ENCODE measurements at places on chromosomes 5 and 9.

DNA sequence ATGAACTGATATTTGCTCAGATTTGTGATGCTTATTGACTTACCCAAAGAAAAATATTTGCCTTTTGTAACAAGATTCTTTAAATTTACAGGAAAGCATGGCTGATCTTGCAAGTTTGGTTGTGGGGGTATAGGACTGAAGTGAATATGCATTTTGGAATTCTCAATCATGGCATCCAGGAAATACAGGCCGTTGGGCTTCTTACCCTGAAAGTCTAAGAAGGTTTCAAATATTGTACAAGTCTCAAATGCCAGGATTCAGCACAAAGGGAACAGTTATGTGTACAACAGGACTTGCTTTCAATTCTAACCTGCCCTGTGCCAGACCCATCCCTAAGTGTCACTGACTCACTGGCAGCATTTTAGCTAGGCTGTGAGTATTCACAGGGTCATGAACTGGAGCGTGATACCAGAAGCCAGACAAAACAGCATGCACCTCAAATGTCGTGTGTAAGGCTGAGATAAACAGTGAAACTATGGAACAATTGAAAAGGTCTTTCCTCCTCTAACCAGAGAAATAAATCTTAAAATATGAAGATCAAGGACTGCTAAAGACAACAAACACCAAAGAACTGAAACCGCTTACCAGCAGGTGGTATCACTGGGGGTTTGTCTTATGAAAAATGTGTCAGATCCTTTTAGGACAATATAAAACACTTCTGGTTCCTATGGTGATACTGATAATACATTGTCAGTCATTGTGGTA is 168.6 kb upstream of the RGMB start:
- DNase-seq: peak; percentile 65

- no peak for DNase-seq
Measured at GRCh38 chr9:75739884-75740611, 150.4 kb upstream of the PCSK5 start.

DNA sequence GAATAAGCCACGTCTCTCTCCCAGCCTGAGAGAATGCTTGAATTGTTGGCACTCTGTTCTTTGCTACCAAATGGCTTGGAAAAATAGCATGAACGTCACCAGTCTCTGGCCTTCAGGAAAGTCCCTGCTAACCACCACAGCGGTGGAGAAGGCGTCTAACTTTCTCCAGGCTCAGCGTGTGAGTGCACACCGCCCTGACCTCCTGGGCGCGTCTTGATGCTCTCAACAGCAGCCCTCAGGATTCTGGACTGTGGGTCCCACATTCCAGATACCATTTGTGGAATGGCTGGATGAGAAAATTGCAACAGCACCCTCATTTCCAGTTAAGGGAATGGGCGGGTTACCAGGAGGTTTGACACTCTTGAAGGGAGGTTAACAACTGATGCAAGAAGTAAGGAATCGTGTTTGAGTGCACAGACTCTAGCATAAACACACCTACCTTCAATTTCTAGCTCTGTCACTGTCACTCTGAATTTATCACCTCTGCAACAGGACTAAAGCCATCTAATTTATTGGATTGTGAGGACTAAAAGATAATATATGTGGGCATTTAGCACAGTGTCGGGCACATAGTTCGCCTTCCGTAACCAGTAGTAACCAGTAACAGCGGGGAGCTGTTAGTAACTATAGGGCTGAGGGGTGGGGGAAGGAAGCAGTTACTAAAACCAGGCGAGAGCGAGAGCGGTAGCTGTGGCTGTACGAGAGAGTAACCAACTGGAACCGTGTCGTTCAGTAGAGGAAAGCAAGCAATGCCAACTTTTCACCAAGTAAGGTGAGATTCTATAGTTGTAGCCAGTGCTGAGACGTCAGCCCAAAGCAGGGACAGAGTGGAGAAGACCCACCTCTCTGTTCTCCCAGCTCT is 807 bp upstream of the PLGRKT start:
- no peak for DNase-seq

DNA sequence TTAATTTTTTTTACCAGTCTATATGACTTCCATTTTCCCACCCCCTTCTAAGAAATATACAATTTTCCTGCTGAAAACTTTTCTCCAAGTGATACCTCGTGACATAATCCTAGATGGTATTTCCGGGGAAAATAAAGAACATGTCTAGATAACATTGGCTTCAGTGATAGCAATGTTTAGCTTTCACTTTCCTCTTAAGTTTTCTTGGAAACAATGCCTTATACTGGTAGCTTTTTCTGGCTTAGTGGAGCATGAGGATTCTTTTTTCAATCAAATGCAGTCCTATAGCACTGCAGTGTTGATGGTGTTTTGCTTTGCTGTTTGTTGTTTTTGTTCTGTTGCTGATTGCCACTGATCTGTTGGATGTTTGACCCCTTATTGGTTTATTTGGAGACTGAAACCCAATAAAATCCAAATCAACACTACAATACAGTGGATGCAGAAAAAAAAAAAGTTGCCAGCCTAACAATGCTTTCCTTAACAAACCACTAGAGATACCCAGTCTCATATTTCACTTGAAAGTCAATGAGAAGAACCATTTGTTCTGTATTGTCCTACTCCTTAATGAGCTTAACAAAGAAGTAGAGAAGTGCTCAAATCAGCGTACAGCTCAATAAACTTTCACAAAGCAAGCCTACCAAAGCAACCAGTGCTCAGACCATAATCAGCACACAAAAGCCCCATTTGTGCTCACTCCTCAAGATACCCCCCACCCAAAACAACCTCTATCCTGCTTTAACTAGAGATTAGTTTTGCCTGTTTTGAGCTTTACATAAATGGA is 74.2 kb upstream of the GRAMD2B start:
- DNase-seq: no peak

DNA sequence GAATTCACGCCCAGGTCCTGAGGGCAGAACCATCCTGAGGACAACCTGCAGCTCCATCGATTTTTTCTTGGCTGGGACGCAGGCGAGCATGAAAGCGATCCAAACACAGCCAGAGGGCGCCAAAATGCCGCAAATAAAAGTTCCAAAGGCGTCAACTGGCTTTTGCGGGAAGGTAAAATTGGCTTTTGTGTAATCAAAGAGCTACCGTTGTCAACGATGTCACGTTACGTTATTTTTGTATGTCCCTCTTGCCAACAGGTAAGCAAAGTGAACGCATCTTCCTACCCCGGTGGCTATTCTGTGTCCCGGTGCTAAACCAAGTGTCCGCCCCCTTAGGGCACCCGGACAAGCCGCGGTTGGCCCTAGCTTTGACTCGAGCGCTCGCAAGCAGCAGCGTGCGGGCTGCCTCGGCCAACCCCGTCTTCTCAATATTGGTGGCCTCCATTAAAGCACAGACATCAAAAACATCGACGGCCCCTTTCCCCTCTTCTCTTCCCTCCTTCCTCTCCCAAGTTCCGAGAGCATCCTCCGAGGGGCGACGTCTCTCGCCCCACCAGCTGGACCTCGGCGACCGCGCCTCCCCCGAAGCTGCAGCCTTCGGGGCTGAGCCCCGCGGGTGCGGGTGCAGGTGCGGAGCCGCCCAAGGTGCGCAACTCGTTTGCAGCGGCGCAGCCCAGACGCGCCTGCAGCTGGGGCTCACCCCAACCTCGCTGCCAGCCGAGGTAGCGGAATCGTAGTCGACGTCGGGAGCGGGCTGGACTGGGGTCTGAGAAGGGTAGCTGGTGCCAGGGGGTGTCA is 1.1 kb upstream of the BASP1 start:
- peak; percentile 49 for DNase-seq

GRCh38 chr9:73573235-73573634 is 421.6 kb downstream of the ANXA1 start:
- no peak for DNase-seq

DNA sequence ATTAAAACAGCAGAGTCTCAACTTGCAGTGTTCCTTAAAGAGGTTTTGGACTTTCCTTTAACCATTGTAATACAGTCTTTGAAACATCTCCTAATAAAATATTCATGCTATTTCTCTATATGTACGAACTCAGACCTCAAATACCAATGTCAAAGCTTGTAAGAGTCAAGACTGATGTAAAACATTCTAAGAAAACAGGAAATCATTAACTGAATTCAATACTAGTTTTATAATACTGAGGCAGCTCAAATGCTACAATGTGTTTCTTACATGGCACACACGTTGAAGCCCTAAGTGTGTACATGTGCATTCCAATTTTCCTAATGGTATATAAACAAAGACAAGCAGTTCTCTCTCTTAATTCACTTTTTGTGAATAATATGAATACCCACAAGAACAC is 11.6 kb downstream of the PSIP1 start:
- no peak for DNase-seq

DNA sequence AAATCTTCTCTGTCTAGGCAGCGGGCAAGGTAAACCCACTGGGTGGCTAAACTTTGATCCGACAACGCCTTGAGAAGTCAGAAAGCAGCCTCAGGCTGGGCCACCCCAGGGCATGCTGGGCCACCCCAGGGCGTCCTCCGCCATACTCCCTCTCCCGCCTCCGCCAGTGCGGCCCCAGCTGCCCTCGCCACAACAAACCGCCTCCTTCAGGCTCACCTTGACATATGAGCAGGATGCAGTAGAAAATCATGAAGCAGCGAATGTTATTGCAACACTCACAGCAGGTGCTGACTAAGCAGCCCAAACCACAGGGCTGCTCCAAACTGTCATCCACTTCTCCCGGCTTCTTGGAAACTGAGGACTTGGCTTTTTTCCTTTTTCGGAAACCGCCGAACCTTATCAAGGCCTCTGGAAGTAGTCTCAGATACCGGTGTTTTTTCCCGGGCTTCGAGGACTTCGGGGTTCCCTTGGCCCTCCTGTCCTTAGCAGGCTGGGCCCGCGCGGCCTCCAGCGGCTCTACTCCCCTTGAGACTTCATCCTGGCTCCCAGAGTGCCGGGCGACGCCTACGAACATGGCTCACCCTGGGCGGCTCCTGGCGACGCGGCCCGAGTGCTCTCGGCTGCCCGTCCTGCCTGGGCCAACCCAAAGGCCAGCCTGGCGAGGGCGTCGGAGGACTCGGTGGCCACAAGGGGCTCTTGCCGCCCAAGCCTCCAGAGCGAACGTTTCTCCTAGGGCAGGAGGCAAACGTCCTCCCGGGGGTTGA is at the start of gene SLCO6A1:
TSS of gene SLCO6A1 (minus strand) at position 731 of the 764 bp plus-strand sequence. CDS start at position 574, 157 bp downstream.
- no peak for DNase-seq
